ENCODE measurements at places on chromosomes 6 and 20.

- DNase-seq: no peak
These were observed 28.8 kb upstream of the GGTLC1 start for GRCh38 chr20:24017458-24017755.

- no peak for DNase-seq
These were observed 57.5 kb downstream of the SYNJ2 start for GRCh38 chr6:158039178-158039557.

- no peak for DNase-seq
These were observed 2.6 kb downstream of the PYGB start for GRCh38 chr20:25250508-25250907.

GRCh38 chr20:57941604-57942381 is 232.0 kb upstream of the PMEPA1 start:
- DNase-seq: no peak

DNA sequence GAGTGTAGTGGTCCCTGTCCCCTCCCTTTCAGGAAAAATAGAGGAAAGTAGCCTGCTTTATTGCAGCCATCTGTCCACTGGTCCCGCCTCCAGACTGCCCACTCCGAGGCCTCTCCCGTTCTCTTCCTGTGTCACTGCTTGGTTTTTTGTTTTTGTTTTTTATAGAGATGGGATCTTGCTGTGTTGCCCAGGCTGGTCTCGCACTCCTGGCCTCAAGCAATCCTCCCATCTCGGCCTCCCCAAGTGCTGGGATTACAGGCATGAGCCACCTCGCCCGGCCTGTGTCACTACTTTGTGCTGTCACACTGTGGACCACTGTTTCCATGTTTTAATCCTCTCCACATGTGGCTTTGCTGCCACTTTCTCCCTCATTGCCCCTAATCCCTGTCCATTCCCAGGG is 71.2 kb downstream of the ZBTB2 start:
- no peak for DNase-seq

DNA sequence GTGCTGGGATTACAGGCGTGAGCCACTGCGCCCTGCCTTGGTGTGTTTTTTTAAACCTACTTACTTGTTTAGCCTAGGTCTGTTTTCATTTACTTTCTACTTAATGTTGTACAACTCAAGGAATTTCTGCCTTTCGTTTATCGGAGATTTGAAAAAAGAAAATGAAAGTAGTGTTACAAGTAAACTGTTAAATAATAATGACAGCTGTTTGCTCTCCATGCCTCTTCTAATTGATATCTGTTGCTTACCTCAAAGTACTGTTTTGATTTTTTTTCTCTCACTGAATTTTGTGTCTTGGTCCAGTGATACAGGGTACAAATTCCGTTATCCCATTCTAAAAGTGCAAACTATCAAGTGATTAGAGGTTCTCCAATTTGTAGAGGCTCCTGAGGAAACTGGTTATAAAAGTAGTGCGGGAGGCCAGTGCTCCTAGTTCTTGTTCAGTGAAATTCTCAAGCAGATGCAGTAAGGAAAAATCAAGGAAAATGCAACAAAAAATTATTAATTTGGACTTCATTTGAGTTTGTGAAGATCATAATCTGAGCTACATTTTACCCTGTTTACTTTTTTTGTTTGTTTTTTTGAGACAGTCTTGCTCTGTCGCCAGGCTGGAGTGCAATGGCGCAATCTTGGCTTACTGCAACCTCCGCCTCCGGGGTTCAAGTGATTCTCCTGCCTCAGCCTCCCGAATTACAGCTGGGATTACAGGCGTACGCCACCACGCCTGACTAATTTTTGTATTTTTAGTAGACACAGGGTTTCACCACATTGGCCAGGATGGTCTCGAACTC is 2.2 kb downstream of the UBR2 start:
- DNase-seq: no peak

DNA sequence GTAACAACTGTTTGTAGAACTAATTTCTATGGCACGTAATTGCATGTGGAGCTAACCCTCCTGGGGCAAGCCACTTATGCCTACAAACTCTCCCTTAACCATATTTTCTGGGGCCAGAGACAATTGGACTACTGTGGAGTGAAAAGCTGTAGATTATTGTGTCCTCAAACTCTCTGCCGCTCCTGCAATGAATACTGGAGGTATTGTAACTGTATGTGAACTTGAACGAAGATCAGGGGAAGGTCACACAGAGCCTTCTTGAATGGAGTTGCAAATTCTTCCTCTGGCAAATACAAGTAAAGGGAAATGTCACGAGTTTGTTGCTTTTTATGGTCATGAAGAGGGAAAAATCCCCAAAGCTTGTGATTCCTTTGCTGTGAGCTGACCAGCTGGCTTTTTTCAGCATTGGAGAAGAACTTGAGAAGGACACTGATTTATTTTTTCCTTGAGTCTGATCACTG is 18.2 kb downstream of the AKAP12 start:
- DNase-seq: no peak

DNA sequence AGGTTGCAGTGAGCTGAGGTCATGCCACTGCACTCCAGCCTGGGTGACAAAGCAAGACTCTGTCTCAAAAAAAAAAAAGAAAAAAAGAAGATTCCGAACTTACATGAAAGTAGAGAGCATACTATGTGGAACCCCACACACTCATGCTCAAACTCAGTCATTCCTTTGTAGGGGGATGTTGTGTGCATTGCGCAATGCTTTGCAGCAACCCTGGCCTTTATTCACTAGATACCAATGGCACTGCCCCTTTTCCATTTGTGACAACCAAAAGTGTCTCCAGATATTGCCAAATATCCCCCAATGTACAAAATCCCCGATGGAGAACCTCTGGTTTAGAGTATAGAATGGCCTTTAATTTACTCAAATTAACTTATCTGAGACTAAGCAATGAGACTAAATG is 158.6 kb downstream of the GJA1 start:
- DNase-seq: no peak

GRCh38 chr6:107662333-107662732 is 161.8 kb downstream of the SCML4 start:
- DNase-seq: no peak

DNA sequence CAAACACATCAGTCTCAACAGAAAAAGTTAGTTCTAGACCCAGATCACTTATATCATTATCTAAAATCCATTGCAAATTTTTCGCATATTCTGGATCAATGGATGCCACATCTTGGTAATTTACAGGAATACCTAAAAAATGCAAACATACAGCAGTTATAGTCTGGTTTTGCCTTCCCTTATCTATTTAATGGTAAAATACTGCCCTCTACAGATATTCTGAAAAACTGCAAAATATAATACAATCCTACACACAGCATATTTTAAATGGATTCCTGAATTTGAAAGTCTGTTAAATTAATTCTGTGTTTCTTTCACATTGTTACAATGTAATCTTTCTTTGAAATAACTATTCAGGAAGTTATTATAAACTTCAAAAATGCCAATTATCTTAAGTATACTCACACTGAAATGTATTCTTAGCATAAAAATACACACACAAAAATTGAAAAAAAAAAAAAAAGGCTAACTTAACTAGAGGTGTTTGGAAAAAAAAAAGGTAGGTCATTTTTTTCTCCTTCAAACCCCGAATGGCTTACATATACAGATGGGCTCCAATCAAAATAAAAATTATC is 88.4 kb downstream of the HACE1 start:
- peak; percentile 4 for DNase-seq

DNA sequence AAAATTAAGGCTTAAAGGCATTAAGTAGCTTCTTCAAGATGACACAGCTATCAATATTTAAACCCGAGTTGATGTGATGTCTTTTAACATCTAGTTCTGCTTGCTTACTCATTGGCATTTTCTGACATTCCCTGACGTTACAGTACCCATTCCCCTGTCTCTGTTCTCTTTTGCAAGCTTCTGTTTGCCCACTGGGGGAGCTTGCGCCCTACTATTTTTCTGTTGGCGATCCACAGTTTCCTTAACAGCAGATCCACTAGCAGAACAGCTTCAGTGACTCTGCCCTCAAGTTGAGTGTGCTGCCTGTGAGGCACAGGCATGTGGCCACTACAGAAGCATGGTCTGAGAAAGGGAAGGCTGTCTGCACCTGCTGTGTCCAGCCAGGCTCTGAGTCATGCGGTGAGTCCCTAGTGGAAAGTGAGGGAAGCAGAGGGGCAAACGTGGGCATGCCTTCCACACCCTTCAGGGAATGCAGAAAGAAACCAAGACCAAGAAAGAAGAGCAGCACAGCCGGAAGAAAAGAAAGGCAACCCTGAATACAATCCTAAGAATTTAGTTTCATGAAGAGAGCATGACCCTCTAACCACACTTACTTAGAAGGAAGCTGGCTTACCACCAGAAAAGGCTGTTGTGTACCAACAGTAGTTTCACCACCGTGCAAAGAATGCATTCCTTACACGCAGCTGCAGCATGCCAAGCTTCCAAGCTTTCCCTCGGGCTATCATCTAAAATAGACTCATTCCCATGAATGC is 97.7 kb upstream of the VGLL2 start:
- DNase-seq: no peak

DNA sequence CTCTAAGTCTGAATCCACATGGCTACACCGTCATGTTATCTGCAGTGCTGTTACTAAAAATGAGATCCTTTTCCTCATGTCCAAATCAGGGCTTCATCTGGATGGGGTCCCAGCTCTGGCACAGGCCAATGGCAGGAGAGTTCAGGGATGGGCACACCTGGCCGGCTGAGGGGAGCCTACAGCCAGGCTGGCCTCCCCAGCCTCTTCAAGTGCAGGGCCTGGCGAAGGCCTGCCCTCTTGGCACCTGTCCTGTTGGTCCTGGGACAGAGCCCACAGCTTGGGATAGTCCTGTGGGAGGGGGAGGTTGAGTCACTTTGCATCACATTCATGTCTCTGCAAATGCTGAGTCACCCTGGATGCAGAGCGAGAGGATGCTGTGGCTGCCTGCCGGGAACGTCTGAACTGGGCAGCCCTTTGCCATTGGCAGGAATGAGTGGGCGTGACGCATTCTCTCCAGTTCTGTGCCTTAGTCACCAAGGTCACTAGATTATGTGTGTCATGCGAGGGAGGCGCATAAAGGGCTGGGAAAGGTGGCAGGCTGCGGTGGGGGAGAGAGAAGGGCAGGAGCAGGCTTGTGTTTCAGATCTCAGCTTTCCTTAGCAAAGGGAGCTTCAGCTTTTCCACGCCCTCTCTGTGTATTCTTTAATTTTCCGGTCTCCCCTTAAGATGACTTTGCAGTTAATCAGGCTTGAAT is 223.2 kb upstream of the ECI2 start:
- peak; percentile 100 for DNase-seq

- no peak for DNase-seq
These were observed 19.1 kb downstream of the OLIG3 start for GRCh38 chr6:137475103-137475502.

GRCh38 chr6:158939255-158940159 is 60.5 kb downstream of the RSPH3 start:
- DNase-seq: no peak

DNA sequence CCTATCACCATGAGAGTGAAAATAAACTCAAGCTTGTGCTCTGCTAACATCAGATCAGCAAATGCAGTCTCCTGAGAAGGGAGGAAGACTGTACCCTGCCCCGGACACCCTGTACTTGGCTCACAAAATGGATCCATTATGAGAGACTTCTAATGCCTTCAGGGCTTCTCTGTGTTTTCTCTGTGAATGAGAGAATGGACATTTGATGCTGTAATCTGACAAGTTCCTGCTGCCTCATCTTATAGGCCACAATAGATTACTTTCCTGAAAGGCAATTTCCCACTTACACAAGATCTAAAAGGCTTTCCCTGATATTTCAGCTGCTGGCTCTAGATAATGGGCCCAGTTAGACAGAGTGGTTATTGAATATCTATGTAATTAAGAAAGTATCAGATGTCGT is 117.2 kb downstream of the OTOR start:
- no peak for DNase-seq

- DNase-seq: no peak
These were observed 104.9 kb downstream of the SLX4IP start for GRCh38 chr20:10539818-10540553.

DNA sequence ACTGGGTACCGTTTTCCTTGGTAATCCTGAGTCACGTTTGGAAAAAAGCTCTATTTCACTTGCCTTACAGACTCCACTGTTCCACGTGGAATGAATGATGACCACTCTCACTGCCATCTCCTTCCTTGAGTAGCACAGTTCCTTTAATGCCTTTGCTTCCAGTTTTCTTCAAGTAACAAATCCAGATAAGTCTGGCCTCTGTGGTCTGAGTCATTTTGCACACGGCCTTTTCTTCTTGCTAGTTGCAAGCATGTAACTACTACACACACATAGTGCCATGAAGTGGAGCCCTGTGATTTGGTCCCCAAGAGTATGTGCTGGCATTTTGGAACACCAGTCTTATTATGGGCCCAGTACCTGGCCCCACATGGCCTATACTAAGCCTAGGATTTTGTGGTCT is 182.8 kb downstream of the SASH1 start:
- peak; percentile 60 for DNase-seq
